Neural crest cell (in vitro differentiated cells): ENCODE measurements at places on chromosomes 2 and 18.

GRCh38 chr18:7637269-7637668 lies 70.2 kb downstream of the PTPRM start:
- DNase-seq = no peak

DNA sequence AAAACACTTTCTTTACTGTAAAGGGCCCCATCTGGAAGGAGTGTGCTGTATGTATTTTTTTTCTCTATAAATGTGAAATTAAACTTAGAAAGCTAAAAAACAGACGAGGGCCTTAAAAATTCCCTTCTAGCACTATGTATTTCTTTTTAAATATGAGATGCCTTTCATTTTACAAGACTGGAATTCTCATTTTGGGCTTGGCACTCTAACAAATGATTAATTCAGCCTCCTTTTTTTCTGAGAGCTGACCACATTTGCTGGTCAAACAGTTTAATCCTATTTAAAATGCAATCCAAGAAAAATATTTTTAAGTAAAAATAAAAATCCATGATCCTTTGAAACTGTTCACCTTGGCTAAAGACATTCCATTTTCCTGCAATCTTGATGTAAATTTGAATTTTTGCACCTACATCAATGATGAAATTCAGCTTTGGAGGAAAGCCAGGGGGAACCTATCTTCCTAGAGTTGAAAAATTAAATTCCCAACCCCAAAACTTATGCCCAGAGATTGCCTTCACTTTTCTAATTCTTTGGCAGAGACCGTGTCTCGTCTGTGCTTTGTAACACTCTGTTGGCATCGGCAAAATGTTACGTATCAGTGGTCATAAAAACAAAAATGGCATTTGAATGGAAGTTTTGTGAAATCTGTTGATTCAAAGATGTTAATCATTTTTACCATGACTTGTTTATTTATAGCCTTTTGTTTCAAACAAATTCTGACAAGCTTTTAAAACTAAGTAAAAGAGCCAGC lies 284.5 kb downstream of the ZNF521 start:
- DNase-seq = no peak

GRCh38 chr18:74499633-74500032 lies 3.5 kb downstream of the CNDP2 start:
- no peak for DNase-seq

DNA sequence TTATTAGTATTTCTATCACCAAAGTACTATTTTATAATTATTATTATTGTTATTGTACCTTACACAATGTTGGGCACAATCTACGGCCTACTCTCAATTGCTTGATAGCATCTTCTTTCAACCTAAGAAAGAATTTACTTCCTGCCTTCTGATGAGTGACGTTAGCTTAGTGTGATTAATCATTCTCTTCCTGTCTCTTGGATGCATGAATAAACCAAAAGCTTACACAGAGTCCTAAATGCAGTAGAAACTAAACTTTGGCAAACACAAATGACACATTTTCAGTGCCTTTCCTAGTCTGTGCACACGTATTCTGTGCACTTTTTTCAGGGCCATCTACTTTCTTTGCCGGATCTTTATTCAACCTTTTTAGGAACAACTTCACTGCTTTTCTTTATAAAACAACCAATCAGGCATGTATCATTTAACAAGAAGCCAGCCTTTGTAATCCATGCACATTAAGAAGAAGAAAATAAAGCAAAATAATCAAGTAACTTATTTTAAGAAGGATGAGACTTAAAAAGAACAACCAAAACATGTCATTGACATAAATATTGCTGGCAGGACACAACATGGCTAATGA lies 19.1 kb downstream of the TRAK2 start:
- DNase-seq = no peak

DNA sequence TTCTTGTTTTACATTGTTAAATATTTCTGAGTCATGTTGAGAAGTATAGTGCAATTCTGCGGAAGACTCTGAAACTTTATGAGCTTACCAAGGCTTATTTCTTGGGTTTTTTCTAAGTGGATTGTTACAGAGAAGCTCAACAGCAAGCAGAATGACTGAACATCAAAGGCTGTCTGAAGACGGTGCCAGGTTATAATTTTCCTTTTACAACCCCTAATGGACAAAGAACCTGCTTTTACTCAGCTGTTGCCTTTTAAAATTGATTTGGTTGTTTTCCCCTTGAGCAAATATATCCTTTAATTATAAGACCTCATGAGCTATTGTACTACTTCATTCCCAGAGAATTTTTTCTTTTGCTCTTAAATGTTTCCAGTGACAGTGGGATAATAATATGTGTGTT lies 41.6 kb downstream of the LAMA3 start:
- no peak for DNase-seq

GRCh38 chr2:222864296-222864695 lies 3.5 kb downstream of the ACSL3 start:
- no peak for DNase-seq

GRCh38 chr18:67615876-67616275 lies 99.4 kb upstream of the DSEL start:
- DNase-seq = no peak

GRCh38 chr18:8493141-8493540 lies 116.1 kb upstream of the RAB12 start:
- DNase-seq = no peak

DNA sequence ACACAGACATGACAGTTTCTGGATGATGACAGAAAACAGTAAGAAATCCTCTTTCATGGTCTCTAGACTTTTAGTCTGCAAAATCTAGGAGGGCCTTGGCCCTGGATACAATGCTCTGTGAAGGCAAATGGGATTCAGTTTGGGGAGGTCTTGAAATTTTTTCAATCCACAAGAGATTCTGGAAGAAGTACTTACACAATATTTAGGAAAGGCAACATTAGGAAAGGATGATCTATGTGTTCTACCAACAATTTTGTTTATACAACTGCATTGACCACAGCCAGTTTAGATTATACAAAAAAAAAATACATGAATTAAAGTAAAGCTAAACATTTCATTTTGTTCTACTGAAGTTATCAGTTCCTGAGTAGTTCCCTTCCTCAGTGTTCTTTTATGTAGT lies 208.0 kb downstream of the SRBD1 start:
- DNase-seq = no peak

GRCh38 chr18:66632756-66633155 lies 28.9 kb upstream of the CDH19 start:
- no peak for DNase-seq
